Brain microvascular endothelial cell (primary cell): ENCODE measurements at places on chromosomes 11 and 22.

DNA sequence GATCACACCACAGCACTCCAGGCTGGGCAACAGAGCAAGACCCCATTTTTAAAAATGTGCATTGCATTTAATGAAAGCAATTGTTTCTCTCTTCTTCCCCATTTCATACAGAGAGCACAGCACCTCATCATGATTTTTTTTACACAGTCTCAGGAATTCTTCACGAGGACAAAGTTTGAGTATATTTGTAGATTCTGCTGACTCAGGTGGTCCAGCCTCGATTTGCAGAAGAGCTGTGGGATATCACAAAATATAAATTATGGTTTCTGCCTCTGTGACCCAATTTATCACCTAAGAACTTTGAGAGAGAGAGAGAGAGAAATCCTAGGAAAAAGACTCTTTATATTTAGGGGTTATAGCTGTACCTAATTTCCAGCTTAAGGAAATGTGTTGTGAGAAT is 19.8 kb downstream of the CASP5 start:
- no peak for DNase-seq

- no peak for DNase-seq
Measured at GRCh38 chr22:29207243-29207550, 1.5 kb downstream of the EMID1 start.

DNA sequence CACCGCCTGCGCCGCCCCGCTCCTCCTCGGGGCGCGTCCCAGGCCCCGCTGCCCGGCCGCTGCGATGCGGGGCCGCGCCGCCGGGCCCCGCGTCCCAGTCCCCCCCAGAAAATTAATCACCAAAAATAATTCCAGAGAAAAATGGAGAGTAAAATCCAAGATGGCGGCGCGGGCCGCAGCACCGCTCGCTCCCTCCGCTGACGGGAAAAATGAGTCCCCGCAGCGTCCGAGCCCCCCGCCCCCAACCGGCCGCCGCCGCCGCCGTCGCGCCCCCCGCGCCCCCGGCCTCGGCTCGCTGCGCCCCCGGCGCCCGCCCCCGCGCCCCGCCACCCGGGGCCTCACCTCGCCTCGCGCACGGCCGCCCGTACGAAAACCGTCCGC is at the start of gene KMT5B:
TSS of gene KMT5B (minus strand) at position 162 of the 381 bp plus-strand sequence. CDS start 23,220 bp downstream, outside the sequence.
- DNase-seq = peak; percentile 17

DNA sequence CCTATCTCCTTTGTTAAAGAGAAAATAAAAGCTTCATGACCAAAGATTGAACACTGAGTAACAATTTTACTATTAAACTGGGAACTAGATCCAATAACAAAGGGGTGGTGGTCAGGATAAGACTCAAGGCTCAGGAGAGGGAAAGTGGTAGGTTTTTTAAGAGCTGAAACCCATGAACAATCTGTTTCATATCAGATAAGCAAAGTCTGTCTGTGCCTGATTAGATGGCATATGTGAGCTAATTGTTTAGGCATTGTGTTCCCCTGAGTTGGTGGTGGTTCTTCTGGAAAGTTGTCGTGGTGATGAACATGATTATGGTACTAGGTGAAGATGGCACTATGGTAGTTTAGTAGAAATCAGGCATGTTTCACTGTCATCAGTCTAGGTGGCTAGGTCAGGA is 24.4 kb downstream of the USP47 start:
- DNase-seq = no peak

DNA sequence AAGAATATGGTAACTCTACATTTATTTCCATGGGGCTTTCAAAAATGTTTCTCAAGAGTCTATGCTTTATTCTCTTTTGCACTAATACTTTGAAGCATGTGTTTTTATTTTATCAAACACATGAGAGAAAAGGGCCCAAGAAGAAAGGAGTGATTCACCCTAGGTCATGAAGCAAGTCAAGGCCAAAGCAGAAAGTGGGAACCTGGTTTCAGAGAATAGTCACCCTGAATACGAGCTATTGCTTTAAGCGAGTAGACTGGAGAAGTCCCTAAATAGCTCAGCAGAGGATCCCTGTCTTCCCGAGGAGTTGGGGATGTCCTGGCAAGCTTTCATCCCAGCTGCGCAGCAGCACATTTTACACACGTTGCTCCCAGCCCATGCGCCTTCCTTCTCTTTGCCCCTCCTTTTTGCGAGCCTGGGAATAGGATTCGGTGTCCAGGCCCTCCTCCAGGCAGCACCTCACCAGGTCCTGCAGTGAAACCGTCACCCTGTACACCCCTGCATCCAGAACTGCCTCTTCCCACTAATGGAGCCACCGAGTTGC is 19.1 kb downstream of the MPEG1 start:
- no peak for DNase-seq
